ENCODE measurements at places on chromosomes 6 and 20.
A peak's percentile ranks its signal among the peaks of the same experiment; 100 is the strongest.

DNA sequence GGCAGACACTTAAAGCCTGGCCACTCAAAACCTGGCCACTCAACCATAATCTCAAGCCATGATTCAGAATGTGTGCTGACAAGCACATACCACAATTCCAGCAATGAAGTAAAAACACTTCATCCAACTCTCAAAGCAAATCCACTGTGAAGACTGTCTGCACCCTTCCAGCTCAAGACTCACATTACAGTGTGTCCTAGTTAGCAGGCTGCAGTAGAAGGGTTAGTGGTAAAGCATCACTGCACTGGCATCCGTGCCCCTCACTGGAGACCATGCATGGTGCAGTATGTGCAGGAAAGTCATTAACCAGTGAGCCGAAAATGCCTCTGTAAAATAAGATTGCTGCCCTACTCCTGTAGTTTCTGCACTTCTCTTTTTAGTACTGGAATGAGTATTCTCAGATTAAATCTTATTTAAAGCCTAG, 43.4 kb downstream of the SLC23A2 start:
- no peak for DNase-seq

GRCh38 chr6:34610819-34611477, 54.8 kb upstream of the SPDEF start:
- DNase-seq = no peak

- DNase-seq = no peak
Measured at GRCh38 chr6:168415098-168415992, 25.6 kb upstream of the SMOC2 start.

GRCh38 chr6:12163149-12163548, 127.0 kb upstream of the EDN1 start:
- DNase-seq = no peak

DNA sequence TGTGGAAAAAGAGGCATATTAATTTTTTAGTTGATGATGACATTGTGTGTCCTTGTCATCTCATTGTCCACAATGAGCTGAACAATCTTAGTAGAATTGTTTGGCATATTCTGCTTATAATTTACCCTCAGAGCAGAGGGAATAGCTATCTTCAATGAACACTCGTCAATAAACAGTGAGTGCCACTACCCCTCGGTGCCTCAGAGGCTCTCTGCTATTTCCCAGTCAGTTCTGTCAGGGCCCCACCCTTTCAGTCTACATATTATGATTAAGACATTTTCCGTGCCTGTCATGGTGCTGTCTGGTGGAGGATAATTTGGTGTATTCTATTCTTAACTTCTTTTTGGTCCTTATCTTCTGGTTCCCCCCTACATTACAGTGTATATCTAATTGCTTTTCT, 31.2 kb downstream of the NUS1 start:
- no peak for DNase-seq

DNA sequence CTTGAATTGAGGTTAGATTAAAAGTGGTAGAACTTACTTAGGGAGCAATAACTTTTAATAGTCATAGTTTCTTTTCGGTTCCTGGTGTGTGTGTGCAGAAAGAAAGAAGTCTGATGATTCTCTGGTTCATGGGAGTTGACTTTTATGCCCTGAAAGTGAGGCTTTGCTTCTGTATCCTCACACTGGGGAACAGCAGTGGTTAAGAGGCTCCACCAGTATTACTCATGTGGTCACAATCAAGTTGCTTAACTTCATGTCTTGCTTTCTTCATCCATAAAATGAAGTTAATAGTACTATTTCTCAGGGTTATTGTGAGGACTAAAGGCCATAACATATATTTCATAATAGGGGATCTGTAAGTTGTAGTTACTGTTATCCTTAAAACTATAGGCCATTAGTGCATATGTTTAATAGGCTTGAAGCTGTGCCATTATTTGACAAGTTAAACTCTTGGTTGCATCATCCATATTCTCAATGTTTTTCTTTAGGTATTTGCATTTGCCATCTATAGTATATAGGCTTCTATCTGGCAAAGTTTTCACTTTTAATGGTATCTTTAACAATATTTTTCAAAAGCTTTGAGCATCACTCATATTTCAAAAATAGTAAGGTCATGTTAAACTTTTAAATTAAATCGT, 262.4 kb downstream of the PLCB1 start:
- DNase-seq = no peak

GRCh38 chr6:117417851-117418250, 7.9 kb downstream of the ROS1 start:
- no peak for DNase-seq

DNA sequence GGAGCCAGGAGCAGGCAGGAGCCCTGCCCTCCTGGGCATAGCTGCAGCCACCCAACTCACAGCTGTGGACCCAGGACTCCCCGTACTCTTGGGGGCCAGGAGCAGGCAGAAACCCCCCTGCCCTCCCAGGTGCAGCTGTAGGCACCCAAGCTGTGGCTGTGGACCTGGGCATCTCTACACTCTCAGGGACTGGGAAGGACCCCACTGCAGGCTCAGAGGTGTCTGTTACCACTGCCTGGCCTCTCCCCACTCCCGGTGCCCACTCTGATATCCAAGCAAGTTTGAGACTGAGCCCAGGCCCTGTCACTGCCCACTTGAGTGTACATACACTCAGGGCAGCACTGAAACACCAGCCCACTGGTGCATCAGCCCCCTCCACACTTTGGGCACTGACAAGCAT, 193.5 kb upstream of the MANEA start:
- DNase-seq = no peak

- no peak for DNase-seq
Measured at GRCh38 chr6:20870493-20870892, 336.2 kb downstream of the CDKAL1 start.

- no peak for DNase-seq
Measured at GRCh38 chr6:40347571-40348011, 239.6 kb downstream of the LRFN2 start.

- no peak for DNase-seq
Measured at GRCh38 chr20:49037962-49038387, 8.1 kb upstream of the CSE1L start.

GRCh38 chr20:62876902-62877816, 15.5 kb upstream of the TCFL5 start:
- no peak for DNase-seq

- no peak for DNase-seq
Measured at GRCh38 chr6:87745966-87746721, 44.1 kb upstream of the AKIRIN2 start.

DNA sequence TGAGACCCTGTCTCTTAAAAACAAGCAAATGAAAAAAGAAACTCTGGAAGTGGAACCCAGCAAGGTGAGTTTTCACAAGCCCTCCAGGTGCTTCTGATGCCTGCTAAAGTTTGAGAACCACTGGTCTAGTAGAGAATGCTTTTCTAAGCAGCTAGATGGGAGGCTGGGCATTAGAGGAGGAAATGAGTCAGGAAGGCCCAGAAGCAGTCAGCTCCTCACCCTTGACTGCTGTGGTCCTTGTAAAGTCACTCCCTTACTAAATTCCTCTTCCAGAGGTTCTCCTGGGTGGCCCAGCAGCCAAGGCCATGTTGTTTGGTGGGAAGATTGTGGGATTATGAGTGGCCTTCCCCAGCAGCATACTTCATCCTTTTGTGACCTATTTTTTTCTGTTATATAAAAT, 52.0 kb upstream of the FYN start:
- no peak for DNase-seq

DNA sequence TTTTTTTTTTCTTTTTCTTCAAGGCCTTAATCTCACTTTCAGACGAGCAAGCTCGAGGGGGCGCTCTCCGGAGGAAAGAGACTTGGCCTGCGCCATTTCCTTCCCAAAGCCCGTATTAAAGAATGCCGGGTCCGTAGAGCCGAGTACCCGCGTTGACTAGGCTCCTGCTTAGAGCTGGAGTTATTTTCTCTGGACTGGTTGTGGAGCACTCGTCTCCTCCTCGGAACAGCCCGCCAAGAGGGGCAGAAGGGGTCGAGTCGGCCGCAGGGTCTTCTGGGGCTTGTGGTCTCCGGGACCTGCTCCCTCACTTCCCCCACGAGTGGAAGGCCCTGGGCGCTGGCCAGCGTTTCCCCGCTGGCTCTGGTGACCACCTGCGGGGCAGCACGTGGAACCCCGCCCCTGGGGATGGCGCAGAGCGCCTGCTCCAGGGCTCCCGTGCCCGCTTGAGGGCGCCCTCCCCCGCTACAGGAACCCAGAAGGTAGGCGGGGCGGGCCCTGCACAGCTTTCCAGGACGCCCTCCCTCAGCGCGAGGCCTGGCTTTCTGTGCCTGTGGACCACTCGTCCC, 2.7 kb upstream of the MEI4 start:
- DNase-seq = peak; percentile 13

DNA sequence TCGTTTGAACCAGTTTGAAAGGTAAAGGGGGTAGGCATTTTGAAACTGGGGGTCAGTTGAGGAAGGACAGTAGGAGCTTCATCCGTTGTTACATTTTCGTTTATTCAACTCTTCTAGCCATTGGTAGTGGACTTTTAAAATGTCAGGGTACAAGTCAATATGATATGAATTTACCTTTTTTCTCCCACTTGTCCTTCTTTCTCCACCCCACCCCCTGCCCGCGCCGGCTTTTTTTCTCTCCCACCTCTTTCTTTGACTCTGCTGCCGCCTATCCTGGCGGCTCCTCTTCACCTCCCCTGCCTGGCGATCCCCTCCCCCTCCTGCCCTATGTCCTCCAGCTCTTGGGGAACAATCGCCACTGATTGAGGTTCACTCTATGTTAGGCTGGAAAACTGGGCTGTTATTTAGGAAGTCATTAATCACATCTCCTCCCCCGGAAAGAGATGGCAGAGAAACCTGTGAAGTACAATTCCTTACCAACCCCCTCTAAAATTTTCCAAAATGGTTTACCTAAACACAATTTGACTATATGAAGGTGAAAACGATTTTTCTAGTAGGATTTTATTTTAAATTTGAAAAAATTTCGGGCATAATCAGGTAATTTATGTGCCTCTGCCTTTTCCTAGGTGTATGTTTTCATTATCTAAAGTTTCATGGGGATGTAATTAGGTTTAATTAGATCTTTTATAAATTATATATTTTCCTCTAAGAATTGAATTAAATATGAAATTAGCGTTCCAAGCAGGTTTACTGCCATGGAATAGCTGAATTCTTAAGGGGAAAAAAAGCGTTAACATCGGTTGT, 778 bp upstream of the LIN28B start:
- DNase-seq = no peak

GRCh38 chr6:61606500-61606899, 679.5 kb downstream of the KHDRBS2 start:
- DNase-seq = no peak

GRCh38 chr20:6416371-6416770, 293.5 kb upstream of the FERMT1 start:
- DNase-seq = no peak

DNA sequence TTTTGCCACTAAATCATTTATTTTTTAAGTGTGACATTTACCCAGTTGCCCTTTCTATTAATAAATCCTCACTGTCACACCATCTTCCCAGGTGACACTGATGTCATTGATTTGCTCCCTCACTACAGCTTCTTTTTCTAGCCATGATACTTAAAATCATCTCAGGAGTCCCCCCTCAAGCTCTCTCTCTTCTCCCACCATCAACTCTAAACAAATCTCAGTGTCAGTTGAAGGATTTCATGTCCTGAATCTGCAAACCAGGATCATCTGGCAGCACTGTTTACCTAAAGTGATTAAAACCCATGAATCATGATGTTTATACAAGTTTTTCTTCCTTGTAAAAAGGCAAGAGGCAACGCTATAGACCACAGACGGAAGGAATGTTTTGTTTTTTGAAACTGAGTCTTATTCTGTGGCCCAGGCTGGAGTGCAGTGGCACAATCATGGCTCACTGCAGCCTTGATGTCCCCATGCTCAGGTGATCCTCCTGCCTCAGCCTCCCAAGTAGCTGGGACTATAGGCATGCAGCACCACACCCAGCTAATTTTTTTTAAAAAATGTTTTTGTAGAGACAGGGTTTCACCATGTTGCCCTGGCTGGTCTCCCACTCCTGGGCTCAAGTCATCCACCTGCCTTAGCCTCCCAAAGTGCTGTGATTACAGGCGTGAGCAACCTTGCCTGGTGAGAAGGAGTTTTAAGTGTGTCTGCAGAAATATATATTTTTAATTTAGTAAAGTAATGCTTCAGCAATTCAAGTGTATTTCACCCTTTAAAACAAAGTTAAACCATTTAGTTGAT, 30.1 kb upstream of the SH3BGRL2 start:
- no peak for DNase-seq

DNA sequence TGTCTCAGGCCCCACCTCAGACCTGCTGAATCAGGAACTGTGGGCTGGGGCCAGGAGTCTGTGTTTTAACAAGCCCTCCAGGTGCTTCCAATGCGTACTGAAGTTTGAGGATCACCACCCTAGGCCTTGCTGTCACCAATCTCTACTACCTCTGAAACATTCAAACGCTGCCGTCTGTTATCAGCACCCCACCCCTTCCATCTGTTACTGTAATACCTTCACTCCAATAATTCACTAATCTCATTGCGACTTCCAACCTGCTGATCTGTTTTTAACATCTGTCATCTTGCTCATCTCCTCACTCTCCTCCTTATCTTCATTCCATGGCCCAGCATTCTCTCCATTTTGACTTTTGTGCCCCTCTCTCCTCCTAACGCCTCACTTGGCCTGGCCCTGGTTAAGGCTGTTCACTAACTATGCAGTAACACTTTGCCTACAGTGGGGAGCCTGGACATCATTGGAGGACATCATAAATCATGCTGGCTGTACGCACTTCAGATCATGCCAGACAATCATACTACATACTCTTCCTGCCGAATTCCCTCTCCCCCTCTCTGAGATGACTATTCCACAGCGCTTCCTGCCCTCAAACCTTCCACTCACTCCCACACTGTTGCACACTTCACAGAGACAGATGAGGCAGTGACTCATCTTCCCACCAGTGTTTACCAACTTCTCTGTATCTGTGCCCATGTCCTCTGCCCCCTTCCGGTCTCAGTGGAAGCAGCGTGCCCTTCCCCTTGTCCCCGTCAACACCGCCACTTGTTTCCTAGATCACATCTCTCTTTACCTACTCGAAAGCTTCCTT, 3.0 kb upstream of the GUCA1B start:
- DNase-seq = no peak

DNA sequence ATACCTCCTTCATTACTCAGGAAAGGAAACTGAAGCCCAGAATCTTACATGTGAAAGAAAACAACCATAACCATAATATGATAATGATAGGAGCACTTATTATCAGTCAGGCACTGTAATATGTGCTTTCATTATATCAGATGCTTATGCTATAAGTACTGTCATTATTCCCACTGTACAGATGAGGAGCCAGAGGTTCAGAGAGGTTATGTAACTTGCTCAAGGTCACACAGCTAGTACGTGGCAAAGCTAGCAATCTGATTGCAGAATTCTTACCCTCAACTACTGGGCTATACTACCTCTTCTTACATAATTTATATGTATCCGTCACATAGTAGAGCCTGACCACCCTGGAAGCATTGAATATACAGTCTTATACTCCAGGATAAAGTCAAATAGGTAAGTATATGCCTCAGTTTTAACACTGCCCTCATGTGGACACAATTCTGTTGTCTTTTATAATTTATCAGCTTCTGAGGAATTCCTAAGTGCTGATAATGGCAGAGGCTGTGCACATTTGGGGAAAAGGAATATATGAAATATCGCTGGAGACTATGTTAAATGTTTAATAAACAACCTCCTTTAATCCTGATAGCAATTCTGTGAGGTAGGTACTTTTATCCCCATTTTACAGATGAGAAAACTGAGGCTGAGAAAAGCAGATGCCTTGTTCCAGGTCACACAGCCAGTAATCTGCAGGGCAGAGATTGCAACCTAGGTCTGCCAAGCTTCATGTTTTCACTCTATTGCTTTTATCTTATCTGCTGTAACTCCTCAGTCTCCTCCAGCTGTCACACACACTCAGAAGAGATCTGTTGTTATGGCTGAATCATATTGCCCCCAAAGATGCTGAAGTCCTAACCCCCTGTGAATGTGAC, 13.4 kb downstream of the BCAS1 start:
- DNase-seq = no peak
